ENCODE measurements at places on chromosomes 7 and 10. TPM values are rescaled to one million over a fixed set of nuclear protein-coding genes. Genes with fewer than 3 reads are reported as not detected.

The CDC14C gene
- polyA plus RNA-seq: not detected

The CALHM3 gene
- not detected for polyA plus RNA-seq

The ENKUR gene
- 0.30 TPM for polyA plus RNA-seq

The TAS2R41 gene
- not detected for polyA plus RNA-seq

The CYP26A1 gene
- polyA plus RNA-seq: not detected

The ASAH2 gene
- 0.23 TPM for polyA plus RNA-seq

GRCh38 chr7:140671966-140672365 lies 779 bp upstream of the ADCK2 start:
- DNase-seq: no peak

DNA sequence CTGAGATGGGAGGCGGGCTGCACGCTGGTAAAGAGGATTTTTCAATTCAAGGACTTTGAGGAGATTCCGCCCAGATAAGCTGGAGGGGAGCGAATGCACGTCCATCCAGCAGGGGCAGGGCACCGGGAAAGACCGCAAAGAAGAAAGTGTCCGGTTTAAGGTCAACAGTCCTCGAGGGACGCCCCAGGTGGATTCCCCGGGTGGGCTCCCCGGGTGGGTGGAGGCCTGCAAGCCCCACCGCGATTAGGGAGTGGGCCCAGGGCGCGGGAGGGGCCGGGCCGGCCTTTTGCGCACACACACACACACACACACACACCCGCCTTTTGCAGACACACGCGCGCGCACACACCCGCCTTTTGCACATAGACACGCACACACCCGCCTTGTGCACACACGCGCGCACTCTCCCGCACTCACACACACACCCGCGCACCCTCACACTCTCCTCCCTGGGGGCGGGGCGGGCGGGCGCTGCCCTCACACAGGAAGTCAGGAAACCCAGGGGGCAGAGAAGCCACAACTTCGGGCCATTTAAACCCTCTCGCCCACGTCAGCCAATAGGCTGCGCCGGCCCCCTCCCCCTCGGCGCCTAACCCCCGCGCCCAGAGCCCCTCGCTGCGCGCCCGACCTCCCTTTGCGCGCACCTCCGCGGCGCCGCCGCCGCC lies 615 bp downstream of the ARHGAP12 start:
- peak; percentile 68 for DNase-seq

DNA sequence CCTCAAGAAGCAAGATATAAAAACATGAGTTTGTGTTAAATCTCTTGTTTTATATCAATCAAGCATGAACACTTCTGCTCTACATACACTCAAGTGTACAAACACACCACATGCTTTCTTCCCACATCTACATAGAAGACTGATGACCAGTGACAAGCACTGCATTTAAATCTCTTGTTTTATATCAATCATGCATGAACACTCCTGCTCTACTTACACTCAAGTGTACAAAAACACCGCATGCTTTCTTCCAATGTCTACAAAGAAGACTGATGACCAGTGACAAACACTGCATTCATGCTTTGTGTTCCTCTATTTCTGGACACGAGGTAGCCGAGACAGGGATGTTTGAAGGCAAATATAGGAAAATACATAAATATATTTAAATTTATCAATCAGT lies 642.0 kb upstream of the PFKP start:
- no peak for DNase-seq

DNA sequence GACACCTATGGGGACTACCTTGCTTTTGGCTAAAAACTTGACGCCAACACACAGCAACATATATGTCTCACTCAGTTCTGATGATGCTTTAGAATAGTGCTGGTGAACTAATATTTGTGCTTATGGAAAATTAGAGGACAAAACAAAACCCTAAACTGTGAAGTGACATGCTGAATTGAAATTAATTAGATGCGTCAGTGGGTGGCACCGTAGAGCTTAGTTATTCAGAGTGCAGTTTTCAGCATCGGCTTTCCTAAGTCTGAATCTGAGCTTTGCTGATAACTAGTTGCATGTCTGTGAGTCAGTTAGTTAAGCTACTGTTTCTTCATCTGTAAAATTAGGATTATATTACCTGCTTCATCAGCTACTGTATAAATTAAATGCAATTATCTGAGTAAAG lies 245.0 kb upstream of the SORCS1 start:
- no peak for DNase-seq

GRCh38 chr10:71414359-71414758 lies 17.6 kb downstream of the CDH23 start:
- DNase-seq: no peak

DNA sequence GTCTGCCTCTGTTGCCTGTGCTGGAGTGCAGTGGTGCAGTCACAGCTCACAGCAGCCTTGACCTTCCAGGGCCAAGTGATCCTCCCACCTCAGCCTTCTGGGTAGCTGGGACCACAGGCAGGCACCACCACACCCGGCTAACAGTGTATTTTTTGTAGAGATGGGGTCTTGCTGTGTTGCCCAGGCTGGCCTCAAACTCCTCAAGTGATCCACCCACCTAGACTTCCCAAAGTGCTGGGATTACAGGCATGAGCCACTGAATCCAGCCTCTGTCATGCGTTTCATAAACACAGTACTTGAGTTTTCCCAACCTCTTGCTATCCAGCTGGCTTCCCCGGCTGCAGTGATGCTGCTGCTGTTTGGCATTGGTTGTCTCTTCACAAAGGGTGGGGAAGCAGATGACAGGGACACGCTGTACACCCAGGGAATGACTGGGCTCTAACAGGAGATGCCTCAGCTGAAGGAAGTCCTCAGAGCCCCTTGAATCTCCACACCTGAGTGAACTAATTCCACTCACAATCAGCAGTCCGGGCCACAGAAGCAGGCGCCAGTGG lies 191.5 kb downstream of the DIP2C start:
- no peak for DNase-seq

- DNase-seq: no peak
Observed at GRCh38 chr10:132471125-132471451, 66.5 kb upstream of the INPP5A start.

GRCh38 chr10:88802523-88803285 lies at the start of gene LIPM:
Gene LIPM (plus strand): TSS chr10:88802730. CDS start chr10:88802897, 167 bp downstream.
- DNase-seq: no peak

DNA sequence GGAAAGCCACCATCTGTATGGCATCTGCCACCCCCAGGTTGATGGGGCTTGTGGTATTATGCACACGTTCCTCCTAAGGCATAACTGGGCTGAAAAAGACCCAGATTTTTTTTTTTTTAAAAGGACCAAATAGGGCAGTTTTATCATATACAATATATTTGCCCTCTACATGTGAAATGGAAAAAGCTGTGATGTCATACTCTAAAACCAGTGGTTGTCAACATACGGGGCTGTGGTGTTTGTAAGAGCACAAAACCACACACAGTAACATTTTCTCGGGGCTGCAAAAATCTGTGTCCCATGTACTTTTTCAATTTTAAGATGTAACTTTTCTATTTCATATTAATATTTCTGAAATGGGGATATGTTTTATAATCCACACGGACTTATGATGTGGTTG lies 34.9 kb downstream of the FAM171A1 start:
- DNase-seq: no peak

DNA sequence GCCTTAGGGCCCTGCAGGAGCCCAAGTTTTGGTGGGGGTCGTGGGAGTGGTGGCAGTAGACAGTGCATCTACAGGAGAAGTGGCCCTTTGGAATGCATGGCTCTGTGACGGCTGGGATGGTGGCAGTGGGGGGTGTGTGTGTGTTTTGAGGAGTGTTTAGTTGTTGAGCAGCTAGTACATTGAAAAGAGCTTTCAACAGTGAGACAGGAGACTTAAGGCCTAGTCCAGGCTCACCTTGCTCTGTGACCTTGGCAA lies 27.1 kb downstream of the ZNF775 start:
- no peak for DNase-seq

Data from hindlimb muscle (tissue), 1 donor.